Activated naive CD4-positive, alpha-beta T cell treated with anti-CD3 and anti-CD28 coated beads for 36 hours (primary cell): ENCODE measurements at places on chromosomes 1 and 21. TPM values are rescaled to one million over a fixed set of nuclear protein-coding genes. Genes with fewer than 3 reads are reported as not detected.
A peak's percentile ranks its signal among the peaks of the same experiment; 100 is the strongest.

DNA sequence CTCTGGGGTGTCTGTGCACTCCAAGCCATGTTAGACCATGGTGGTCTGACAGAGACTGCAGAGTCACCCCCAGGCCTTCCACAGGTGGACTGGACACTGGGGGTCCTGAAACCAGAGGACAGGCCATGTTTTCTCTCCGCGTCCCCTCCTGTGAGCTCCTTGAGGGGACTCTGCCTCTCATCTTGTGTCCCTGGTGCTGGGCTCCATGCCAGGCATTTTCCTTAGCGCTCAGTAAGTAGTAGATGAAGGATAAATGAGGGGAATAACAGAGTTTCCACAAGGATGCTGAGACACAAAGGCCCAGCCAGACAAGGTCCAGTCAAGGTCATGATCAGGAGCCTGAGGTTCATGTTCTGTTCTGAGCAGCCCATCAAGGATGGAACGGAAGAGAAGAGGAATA lies 57.4 kb downstream of the FAM163A start:
- H3K4me3 ChIP-seq: no peak overlapping the region
- H3K36me3 ChIP-seq: no peaks in the 10 kb centered on the region
- no peaks in the 10 kb centered on the region for H3K4me1 ChIP-seq
- H3K27ac ChIP-seq: no peak overlapping the region

The SPRR1A gene
- total RNA-seq: not detected

DNA sequence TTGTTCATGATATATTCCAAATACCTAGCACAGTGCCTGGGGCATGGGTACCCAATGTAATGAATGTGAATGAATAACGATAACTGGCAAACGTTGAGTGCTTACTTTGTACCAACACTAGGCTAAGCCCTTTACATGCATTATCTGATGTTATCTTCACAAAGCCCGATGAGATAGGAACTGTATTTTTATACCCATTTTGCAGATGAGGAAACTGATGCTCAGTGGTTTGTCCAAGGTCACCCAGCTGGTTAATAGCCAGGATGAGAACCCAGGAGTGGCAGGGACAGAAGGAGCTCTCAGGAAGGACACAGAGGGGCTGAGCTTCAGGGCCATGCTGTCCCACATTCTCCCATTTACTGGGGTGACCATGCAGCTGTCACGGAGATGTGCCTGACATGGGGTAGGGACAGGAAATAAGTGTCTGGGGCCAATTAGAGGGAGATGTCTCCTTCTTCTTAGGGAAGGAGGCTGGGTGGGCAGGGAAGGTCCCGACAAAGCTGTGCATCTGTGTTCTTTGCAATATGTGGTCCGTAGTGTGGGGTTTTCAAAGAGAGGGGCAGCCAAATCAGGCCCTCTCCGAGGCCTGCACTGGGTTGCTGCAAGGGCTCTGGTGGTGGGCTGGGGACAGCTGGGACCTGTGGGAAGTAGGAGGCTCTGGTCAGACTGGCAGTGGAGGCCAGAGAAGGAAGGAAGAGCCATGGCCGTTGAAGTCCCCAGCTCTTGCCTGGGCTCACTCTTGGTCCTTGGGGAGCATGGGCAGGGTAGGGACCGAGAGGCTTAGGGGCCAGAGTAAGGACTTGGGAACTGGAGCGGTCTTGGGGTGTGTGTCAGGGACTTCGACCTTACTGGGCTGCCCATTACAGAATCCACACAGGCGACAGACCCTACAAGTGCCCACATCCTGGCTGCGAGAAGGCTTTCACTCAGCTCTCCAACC lies 26.6 kb downstream of the A3GALT2 start:
- peaks cover 6% of the 10 kb centered on the region for H3K36me3 ChIP-seq
- H3K27me3 ChIP-seq: no peaks in the 10 kb centered on the region
- peaks cover 5% of the 10 kb centered on the region for H3K4me1 ChIP-seq
- DNase-seq: no peak
- H3K4me3 ChIP-seq: no peak overlapping the region
- H3K27ac ChIP-seq: no peak overlapping the region

DNA sequence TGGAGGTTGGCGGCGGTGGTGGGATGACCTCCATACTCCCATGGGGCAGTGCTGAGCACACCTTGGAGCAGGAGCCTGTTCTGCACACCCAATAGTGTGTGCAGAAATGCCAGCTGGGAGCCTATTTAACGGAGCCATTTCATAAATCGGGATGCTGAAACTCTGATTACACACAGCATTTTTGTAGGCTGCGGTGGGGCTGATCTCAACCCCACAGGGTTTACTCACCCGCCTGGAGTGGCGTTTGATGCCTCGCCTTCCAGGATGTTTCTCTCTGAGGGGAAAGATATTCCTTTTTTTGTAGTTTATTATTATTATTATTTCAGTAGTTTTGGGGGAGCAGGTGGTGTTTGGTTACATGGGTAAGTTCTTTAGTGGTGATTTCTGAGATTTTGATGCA lies 82.6 kb upstream of the WDR26 start:
- no peaks in the 10 kb centered on the region for H3K27me3 ChIP-seq
- no peak for DNase-seq
- H3K27ac ChIP-seq: no peak overlapping the region
- H3K4me1 ChIP-seq: no peaks in the 10 kb centered on the region
- no peak overlapping the region for H3K4me3 ChIP-seq

DNA sequence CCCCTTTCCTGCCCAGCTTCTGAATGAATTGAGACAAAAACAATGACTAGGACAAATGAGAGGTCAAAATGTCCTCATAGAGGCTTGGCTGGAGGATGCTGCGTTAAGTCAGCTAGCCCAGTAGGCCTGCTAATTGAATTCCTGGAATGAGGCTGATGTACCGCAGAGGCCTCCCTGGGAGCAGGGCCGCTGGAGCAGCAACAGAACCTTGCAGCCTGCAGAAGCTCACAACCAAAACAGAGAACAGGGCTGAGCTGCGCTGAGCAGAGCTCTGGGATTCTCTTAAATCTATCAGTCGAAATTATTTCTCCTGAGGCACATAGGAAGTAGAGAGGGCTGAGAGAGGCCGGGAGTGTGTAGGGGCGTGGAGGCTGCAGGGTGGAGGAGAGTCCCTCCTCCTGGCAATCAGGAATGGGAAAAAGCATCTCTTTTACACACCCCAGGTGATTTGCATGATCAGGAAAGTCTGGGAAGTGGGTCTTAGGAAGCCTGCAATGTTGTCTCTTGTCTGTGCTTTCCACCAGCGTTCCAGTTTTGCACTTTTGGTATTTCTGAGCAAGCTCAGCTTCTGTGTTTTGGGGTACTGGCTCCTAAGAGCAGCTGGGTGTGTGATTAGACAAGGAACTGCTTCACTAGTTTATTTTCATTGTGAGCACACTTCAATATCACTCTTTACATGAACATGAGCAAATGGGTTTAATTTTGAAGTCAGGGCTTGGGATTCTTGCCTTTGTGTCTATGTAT lies 66.5 kb downstream of the RYR2 start:
- no peak for DNase-seq
- no peaks in the 10 kb centered on the region for H3K36me3 ChIP-seq
- H3K4me1 ChIP-seq: no peaks in the 10 kb centered on the region
- H3K27me3 ChIP-seq: peaks cover 7% of the 10 kb centered on the region

The CD101 gene
- 0.83 TPM for total RNA-seq

The IER5 gene
- 33.5 TPM for total RNA-seq

DNA sequence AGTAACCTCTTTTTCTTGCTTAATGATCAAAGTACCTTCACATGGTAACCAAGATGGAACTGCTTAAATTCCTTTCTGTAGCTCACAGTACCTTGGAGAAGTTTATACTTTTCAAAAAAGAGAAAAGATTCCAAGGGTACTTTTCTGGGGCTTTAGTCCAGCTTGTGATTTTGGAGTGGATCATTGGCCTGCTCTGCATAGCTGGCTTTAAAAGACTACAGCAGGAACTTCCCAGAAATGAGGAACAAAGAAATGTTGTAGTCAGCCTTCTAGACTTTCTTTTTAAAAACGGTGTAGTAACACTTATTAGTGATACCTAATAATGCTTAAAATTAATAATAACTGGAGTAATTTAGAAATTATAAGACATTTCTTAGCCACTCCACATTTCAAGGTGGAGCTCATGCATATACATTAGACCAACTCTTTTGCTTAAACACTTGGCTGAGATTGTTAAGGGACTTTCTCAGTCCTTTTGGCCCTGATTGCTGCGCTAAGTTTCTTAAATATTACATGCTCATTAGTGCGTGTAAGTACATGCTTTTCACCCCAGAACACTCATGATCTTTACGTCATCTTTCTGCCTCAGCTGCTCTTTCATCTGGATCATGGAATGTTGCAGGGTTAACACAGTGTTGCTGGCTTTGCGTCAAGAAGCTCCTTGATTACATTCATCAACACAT lies 57.3 kb downstream of the SDCCAG8 start:
- H3K36me3 ChIP-seq: peaks cover 15% of the 10 kb centered on the region
- no peak overlapping the region for H3K27ac ChIP-seq
- no peak overlapping the region for H3K4me3 ChIP-seq
- H3K27me3 ChIP-seq: no peaks in the 10 kb centered on the region
- no peak for DNase-seq

GRCh38 chr1:21659099-21659923 lies 9.8 kb downstream of the RAP1GAP start:
- H3K27me3 ChIP-seq: peaks cover 20% of the 10 kb centered on the region
- no peaks in the 10 kb centered on the region for H3K36me3 ChIP-seq
- peak; percentile 80 for DNase-seq
- peaks cover 5% of the 10 kb centered on the region for H3K4me1 ChIP-seq

- no peak for DNase-seq
- no peaks in the 10 kb centered on the region for H3K36me3 ChIP-seq
- H3K27me3 ChIP-seq: peaks cover 21% of the 10 kb centered on the region
- H3K4me1 ChIP-seq: peaks cover 5% of the 10 kb centered on the region
Observed at GRCh38 chr1:201895120-201895665, 6.5 kb downstream of the SHISA4 start.

DNA sequence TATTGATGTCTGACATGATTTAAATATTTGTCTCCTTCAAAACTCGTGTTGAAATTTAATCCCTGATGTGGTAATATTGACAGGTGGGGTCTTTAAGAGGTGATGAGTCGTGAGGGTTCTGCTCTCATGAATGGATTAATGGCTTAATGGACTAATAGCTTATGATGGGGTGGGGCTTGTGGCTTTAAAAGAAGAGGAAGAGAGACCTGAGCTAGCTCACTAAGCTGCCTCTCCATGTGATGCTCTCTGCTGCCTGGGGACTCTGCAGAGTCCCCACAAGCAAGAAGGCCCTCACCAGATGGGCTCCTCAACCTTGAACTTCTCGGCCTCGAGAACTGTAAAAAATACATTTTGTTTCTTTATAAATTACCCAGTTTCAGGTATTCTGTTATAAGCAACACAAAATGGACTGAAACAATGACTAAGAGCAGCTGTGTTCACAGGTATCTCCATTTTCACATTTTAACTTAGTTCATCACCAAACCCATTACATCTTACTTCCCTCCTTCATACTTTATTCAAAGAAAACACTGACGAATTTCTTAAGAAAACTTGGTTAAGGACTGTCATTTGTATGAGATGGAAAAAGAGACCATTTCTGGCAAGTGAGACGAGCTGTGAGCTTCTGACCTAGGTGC lies 12.1 kb upstream of the AIM2 start:
- no peak overlapping the region for H3K4me3 ChIP-seq
- H3K27me3 ChIP-seq: no peaks in the 10 kb centered on the region
- peaks cover 49% of the 10 kb centered on the region for H3K4me1 ChIP-seq
- DNase-seq: no peak
- H3K36me3 ChIP-seq: no peaks in the 10 kb centered on the region

DNA sequence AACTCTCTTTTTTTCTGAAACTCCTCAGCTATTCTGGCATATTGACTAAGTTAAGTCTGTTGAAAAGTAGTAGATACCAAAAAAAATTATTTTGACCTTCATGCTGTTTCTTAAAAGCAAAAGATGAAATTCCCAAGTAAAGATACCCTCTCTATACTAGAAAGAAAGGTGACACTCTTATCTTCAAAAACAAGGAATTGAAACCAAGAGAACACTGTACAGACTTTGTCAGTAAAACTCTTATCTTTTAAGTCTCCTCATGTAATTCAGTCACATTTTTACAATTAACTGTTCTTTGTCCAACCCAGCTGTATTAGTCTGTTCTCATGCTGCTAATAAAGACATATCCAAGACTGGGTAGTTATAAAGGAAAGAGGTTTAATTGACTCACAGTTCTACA lies 496.2 kb downstream of the LTN1 start:
- peaks cover 3% of the 10 kb centered on the region for H3K27me3 ChIP-seq
- no peak overlapping the region for H3K27ac ChIP-seq
- DNase-seq: no peak
- no peak overlapping the region for H3K4me3 ChIP-seq
- no peaks in the 10 kb centered on the region for H3K4me1 ChIP-seq

DNA sequence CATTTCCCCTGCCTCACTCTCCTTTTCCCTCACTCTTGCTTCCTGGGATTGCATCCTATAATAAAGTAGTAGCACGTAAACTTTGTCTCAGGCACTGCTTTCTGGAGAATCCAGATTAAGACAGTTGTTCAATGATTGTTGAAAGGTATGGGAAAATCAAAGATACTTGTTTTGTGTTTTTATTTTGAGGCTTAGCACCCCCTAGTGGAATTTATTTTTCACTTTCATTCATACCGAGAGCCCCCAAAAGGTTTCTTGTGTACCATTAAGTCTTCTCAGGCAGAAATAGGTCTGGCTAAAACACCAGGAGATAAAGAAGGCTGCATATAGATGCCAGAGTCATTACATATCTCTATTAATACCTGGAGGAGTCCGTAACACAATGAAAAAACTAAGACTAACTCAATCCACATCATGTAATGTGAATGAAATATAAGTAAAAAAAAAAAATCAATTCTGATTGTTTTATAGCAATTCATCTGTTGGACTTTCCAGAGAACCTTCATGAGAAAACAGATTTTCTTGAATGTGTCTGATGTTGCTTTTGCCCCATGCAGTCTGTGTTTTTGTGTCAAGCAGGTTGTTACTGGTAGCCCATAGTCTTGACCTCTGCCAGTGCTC lies 103.5 kb downstream of the RPE65 start:
- H3K27ac ChIP-seq: no peak overlapping the region
- no peaks in the 10 kb centered on the region for H3K4me1 ChIP-seq
- no peak overlapping the region for H3K4me3 ChIP-seq
- H3K36me3 ChIP-seq: no peaks in the 10 kb centered on the region

The LCE2B gene
- total RNA-seq: not detected

The HENMT1 gene
- 19.3 TPM for total RNA-seq

DNA sequence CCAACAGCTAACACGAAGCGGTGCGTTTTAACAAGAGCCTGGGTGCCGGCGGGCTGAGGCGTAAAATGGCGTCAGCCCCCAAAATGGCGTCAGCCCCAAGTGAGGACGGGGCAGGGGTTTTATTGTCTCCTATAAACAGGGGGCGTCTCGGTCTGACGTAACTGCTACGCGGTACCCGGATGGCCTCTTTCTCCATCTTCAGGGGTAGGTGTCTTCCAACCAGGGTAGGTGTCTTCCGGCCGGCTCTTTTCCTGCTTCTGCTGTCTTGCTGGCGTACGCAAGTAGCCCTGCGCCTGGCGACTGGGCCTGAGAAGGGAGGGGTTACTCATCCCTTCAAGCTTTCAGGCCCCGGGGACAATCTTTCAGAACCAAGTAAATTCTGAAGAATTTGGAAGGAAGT lies 45.3 kb downstream of the LGR6 start:
- H3K36me3 ChIP-seq: no peaks in the 10 kb centered on the region
- DNase-seq: no peak
- H3K27ac ChIP-seq: no peak overlapping the region
- H3K27me3 ChIP-seq: peaks cover 13% of the 10 kb centered on the region

The C1orf198 gene
- total RNA-seq: 4.9 TPM

The CYP4B1 gene
- total RNA-seq: not detected
